ENCODE measurements at places on chromosomes 6 and 20. TPM values are rescaled to one million over a fixed set of nuclear protein-coding genes. Genes with fewer than 3 reads are reported as not detected.

Gene PPIL6
- total RNA-seq, result 1.8 TPM

Gene IYD
- total RNA-seq, result not detected

Gene CST1
- not detected for total RNA-seq

Gene CFAP61
- total RNA-seq, result not detected

Gene MROH8
- total RNA-seq, result 4.6 TPM

Gene NOX3
- total RNA-seq, result not detected

Gene KCNG1
- 20.3 TPM for total RNA-seq

Gene IL20RA
- not detected for total RNA-seq

Gene TMEM217
- total RNA-seq, result 1.2 TPM

Gene WFDC10B
- not detected for total RNA-seq

DNA sequence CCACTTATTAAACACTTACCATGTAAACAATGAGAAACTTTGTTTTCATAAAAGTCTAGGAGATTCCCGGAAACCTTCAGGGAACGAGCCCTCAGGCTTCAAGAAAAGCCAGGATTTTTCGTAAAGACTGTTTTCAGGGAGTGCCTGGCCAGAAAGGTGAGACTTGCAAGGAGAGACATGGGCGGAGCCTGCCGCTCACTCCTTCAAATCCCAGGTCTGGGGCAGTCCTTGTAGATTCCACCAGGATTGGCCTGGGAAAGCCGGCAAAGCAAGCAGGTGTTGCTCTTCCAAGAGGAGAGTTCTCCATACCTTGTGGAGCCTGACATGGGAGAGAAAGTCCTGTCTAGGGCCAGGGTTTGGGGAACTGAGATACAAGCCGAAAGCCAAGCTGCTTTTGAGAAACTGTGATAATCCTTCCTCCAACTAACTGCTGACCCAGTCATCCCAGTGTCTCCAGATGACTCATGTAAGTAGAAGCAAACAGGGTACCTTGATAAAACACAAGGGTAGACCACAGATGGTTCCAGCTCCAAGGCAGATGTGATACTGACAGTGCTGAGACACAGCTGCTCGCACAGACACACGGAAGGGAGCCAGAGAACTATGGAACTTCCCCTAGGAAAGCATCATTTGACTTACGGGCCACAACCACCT is 69.4 kb upstream of the NAA20 start:
- no peak overlapping the region for H3K4me3 ChIP-seq
- peaks cover 9% of the 10 kb centered on the region for H3K4me1 ChIP-seq
- no peaks in the 10 kb centered on the region for H3K27me3 ChIP-seq
- DNase-seq, result no peak
- H3K27ac ChIP-seq, result no peak overlapping the region
- H3K36me3 ChIP-seq, result no peaks in the 10 kb centered on the region

GRCh38 chr6:126570507-126570906 is 230.6 kb downstream of the CENPW start:
- H3K4me1 ChIP-seq, result no peaks in the 10 kb centered on the region
- DNase-seq, result no peak
- H3K27me3 ChIP-seq, result no peaks in the 10 kb centered on the region
- no peaks in the 10 kb centered on the region for H3K36me3 ChIP-seq
- no peak overlapping the region for H3K4me3 ChIP-seq

DNA sequence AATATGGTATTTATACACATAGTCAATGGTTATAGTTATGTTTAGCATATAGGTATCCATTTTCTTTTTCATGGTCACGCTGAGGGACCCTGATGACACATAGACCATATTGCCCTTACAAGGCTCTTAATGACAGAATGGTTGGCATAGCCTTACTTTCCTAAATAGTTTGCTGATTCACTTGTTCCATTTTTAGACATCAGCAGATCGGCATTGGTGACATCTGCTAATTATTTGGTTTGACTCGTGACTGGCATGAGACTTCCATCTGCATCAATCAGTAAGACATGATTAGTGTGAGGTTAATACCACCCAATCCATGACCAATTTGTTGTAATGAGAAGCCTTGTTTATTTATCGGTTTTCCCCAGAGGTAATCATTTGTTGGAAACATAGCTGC is 309.7 kb downstream of the ALDH8A1 start:
- H3K4me1 ChIP-seq, result peaks cover 8% of the 10 kb centered on the region
- H3K27ac ChIP-seq, result no peak overlapping the region
- no peaks in the 10 kb centered on the region for H3K36me3 ChIP-seq
- no peak overlapping the region for H3K4me3 ChIP-seq
- no peak for DNase-seq

DNA sequence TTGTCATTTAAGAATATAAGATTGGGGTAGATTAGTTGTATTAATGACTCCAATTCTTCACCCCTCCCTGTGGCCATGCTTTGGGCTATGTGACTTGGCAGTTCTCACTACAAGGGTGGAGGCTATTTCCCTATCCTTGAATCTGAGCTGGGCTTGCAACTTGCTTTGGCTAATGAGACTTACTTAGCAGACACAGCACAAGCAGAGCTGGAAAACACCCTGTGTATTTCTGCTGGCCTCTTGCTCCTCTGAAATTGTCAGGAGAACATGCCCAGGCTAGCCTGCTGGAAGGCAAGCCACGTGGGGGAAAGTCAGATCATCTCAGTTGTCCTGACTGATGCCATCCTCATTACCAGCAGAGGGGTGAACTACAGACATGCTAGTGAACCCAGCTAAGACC is 126.5 kb upstream of the HDGFL1 start:
- no peaks in the 10 kb centered on the region for H3K4me1 ChIP-seq
- H3K36me3 ChIP-seq, result no peaks in the 10 kb centered on the region

GRCh38 chr20:36613974-36614373 is 8.4 kb downstream of the RAB5IF start:
- H3K4me1 ChIP-seq, result no peaks in the 10 kb centered on the region
- H3K4me3 ChIP-seq, result no peak overlapping the region
- no peak overlapping the region for H3K27ac ChIP-seq
- H3K36me3 ChIP-seq, result peaks cover 64% of the 10 kb centered on the region
- DNase-seq, result no peak

DNA sequence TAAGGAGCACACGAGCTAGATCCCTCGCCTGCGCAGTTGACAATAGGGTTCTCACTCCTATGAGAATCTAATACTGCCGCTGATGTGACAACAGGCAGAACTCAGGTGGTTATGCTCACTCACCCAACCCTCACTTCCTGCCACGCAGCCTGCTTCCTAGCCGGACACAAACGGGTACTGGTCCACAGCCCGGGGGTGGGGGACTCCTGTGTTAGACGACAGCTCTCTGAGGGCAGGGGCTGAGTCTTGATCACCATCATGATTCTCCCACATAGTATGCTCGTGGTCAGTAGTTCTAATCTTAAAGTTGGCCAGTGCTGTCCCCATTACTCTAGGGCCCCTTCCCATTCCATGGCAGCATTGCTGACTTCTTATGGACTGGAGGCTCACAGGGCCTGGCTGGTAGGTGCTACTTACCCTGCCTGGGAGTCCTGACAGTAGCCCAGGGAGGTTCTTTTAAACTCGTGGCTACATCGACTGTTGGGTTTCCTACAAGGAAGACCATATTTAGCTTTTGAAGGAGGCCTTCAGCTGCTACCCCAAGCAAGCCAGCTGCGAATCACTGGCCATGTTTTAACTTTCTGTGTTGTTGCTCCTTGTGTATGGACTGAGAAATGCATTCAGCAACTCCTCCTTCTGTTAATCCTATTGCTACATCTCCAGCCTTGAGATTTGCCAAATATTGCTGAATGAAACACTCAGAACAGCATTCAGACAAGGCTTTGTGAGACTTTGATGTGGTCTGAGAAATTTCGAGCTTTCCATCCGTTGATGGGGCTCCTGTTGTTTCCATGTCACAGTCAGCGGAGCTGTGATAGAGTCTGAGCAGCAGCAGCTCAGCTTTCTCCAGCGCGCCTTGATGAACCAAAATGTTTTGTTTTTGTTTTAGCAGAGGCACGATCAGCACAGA is 300.3 kb downstream of the NRN1 start:
- no peak overlapping the region for H3K27ac ChIP-seq
- no peak for DNase-seq
- no peaks in the 10 kb centered on the region for H3K27me3 ChIP-seq
- H3K36me3 ChIP-seq, result no peaks in the 10 kb centered on the region
- H3K4me1 ChIP-seq, result peaks cover 6% of the 10 kb centered on the region

GRCh38 chr20:50195524-50196120 is 5.0 kb downstream of the CEBPB start:
- no peak overlapping the region for H3K4me3 ChIP-seq
- H3K36me3 ChIP-seq, result peaks cover 5% of the 10 kb centered on the region
- peaks cover 19% of the 10 kb centered on the region for H3K4me1 ChIP-seq
- no peak overlapping the region for H3K27ac ChIP-seq
- no peaks in the 10 kb centered on the region for H3K27me3 ChIP-seq

DNA sequence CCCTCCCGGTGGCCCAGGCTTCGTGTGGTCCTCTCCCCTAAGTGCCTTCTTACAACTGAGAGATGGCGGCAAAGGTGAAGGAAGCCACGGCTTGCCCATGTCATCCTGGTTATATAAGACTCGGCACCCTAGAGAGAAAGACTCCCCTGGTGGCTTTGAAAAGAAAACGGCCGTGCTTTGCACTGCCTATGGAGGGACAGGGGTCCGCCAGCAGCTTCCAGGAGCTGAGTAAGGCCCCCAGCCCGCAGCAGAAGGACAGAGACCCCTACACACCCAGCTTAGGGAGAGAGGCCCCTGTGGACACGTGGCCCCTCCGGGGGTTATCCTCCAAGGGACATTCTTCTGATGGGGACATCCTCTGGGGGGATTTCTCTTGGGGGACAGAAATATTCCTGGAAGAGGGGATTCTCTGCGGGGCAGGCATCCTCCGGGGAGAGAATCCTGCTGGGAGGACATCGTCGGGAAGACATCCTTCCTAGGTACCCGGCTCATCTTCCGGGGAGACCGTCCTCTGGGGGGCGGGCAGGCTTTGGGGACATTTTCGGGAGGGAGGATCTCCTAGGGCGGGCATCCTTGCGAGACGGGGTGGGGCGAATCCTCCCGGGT is 511 bp upstream of the OGFR start:
- no peaks in the 10 kb centered on the region for H3K27me3 ChIP-seq
- DNase-seq, result peak; percentile 66
- H3K4me1 ChIP-seq, result peaks cover 38% of the 10 kb centered on the region
- H3K27ac ChIP-seq, result peak overlapping the region; percentile 68

DNA sequence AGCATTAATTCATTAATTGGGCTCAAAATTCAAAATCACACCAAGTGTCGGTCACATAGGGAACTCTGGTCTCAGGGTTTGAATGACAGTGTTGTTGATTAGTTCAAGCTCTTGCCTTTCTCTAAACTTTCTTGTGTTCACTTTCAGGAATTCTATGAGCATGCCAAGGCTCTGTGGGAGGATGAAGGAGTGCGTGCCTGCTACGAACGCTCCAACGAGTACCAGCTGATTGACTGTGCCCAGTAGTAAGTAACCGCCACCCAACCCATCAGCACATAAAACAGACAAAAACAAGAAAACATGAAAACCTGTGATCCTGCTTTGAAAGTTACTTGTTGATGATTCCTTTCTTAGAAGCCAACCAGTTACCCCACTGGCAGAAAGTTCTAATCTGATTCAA is 52.7 kb downstream of the GNAS start:
- H3K27me3 ChIP-seq, result no peaks in the 10 kb centered on the region
- no peak overlapping the region for H3K27ac ChIP-seq
- H3K4me1 ChIP-seq, result peaks cover 45% of the 10 kb centered on the region
- no peak overlapping the region for H3K4me3 ChIP-seq

DNA sequence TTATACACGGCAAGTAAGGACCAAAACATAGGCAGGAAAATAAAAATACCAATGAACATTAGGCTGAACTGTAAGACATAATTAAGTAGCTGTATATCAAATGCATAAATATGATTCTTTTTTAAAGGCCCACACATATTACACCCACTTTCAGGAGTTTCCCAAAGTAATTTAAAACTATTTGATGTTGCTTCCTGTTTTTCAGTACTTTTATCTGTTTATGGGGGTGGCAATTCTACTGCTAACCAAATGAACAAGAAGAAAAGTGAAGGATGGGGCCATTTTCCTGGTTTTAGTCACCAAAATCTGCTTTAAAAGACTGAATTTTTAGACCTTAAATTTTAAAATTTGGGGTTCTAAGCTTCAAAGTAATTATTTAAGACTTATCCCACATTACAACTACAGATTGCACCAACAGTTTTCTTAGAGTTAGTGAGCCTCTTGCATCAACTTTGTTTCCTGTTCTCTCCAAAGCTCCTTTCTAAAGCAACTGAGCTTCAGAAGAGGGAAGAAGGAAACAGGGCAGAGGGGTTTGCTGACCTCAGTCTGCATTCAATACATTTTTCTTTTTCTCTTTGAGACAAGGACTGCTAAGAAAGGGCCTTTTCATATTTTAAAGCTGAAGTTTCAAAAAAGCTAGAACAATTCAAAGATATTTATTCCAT is 191.0 kb downstream of the BACH2 start:
- no peaks in the 10 kb centered on the region for H3K27me3 ChIP-seq
- H3K27ac ChIP-seq, result no peak overlapping the region
- peaks cover 10% of the 10 kb centered on the region for H3K36me3 ChIP-seq
- H3K4me1 ChIP-seq, result peaks cover 79% of the 10 kb centered on the region

GRCh38 chr6:11493974-11494373 is 43.6 kb upstream of the TMEM170B start:
- H3K27me3 ChIP-seq, result no peaks in the 10 kb centered on the region
- no peak for DNase-seq

- H3K4me3 ChIP-seq, result no peak overlapping the region
- no peaks in the 10 kb centered on the region for H3K36me3 ChIP-seq
- peaks cover 24% of the 10 kb centered on the region for H3K27me3 ChIP-seq
Observed at GRCh38 chr20:6051505-6051904, 2.4 kb downstream of the LRRN4 start.

DNA sequence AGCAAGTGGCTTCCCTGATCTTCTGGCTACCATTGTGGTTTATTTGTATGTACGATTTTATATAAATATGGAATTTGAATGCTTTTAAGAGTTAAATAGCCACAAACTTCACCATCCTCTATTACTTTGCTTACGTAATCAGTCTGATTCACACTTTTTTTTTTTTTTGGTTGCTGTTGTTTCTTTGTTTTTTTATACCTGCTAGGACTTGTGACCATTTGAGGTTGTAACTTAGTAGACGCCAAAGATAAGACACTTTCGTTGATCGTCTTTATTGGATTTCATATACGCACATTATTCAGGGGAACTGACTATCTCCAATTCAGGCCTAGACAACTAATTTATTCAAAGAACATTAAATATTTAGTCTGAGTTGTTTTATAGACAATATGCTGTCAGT is 559.0 kb downstream of the CBLN4 start:
- H3K27me3 ChIP-seq, result no peaks in the 10 kb centered on the region
- DNase-seq, result no peak
- no peaks in the 10 kb centered on the region for H3K36me3 ChIP-seq
- H3K4me1 ChIP-seq, result no peaks in the 10 kb centered on the region
- no peak overlapping the region for H3K4me3 ChIP-seq

GRCh38 chr20:4014031-4014474 is 1.3 kb downstream of the RNF24 start:
- no peak overlapping the region for H3K27ac ChIP-seq
- no peak overlapping the region for H3K4me3 ChIP-seq
- no peaks in the 10 kb centered on the region for H3K36me3 ChIP-seq

DNA sequence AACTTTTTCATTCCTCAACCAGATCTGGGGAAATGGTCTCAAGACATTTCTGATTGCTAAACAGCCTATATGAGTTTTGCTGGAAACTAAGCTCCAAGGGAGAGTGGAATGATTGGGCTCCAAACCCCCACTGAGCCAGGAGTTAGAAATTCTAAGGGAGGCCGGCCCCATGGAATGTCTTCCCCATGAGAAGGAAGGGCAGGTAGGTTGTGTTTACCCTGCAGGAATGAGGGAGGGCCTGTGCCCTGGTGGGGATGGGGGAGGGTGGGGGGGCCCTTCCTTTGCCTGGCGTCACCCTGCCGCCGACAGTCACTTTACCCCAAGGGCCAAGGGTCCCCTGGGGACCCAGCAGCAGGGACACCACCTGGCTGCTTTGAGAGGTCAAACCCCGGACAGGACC is 298.9 kb downstream of the TFAP2C start:
- no peak overlapping the region for H3K27ac ChIP-seq
- peaks cover 11% of the 10 kb centered on the region for H3K27me3 ChIP-seq
- no peak overlapping the region for H3K4me3 ChIP-seq
- DNase-seq, result no peak
- no peaks in the 10 kb centered on the region for H3K36me3 ChIP-seq
- no peaks in the 10 kb centered on the region for H3K4me1 ChIP-seq

All from B cell (primary cell).